ENCODE measurements at places on chromosomes 4 and X. TPM values are rescaled to one million over a fixed set of nuclear protein-coding genes. Genes with fewer than 3 reads are reported as not detected.

Gene KLHL13
- 3.1 TPM for total RNA-seq

Gene GPM6B
- total RNA-seq, result 231 TPM

Gene HMGN5
- 1.8 TPM for total RNA-seq

Gene DMP1
- not detected for total RNA-seq

Gene HERC3
- 5.4 TPM for total RNA-seq

Gene SPANXA1
- 0.43 TPM for total RNA-seq

Gene COX7B
- 701 TPM for total RNA-seq

Gene TMEM144
- total RNA-seq, result 26.8 TPM

Gene S100G
- not detected for total RNA-seq

Gene APLN
- total RNA-seq, result 0.34 TPM

Gene ARX
- 0.56 TPM for total RNA-seq

Gene HPGDS
- total RNA-seq, result not detected

Gene TMEM47
- total RNA-seq, result 0.16 TPM

Gene CLIC2
- total RNA-seq, result 0.67 TPM

Gene PAGE4
- 0.43 TPM for total RNA-seq

Gene TRIM75
- total RNA-seq, result not detected

Gene TCEAL7
- total RNA-seq, result not detected

Gene PRR27
- not detected for total RNA-seq

Gene BBS7
- total RNA-seq, result 13.0 TPM
